ENCODE measurements at places on chromosomes 13 and 19.

DNA sequence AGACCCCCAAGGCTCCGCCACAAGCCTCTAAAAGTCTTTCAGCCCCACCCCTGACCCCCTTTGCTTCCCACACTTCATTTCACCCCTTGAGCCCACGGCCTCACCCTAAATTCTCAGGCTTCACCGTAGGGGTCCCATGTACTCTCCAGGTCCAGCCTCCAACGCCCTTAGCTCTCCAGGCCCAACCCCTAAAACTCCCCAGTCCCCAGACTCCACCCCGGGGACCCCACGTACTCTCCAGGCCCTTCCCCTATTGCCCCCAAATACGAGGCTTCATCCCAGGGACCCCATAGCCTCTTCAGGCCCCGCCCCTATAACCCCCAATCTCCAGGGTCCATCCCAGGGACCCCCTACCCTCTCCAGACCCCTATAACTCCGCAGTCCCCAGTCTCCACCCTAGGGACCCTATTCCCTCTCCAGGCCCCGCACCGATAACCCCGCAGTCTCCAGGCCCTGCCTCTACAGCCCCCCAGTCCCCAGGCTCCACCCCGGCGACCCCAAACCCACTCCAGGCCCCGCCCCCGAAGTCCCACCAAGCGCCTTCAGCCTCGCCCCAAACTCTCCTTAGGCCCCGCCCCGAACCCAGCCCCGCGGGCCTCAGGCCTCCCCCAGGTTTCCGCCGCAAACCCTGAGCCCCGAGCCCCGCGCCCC, 619 bp downstream of the MED16 start:
- DNase-seq, result no peak

- no peak for DNase-seq
Measured at GRCh38 chr19:15442142-15442920, 7.4 kb downstream of the WIZ start.

GRCh38 chr19:4867534-4868285, at the start of gene PLIN3:
PLIN3 (minus strand) TSS chr19:4867667; CDS start chr19:4861394, 6,273 bp downstream.
- peak; percentile 98 for DNase-seq

GRCh38 chr13:27708325-27708724, 84.0 kb upstream of the GSX1 start:
- no peak for DNase-seq

- DNase-seq, result no peak
Measured at GRCh38 chr19:36950335-36951119, 34.4 kb downstream of the ZNF568 start.

DNA sequence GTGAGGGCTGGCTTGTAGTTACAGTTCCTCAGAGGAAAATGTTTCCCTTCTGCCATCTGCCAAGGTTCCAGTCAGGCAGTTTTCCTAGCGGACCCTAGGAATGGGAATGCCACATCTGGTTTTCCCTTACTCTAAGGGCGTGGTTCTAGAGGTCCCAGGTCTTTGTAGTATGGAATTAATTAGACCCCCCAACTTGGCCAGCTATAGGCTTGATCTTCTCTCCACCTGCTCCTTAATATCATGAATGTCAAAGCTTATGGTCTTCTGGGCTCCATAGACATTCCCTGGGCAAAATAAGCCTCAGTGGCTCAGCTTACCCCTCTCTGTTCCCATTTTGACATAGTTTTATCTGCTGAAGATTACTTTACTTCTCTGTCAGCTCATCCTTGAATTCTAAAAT, 70.0 kb downstream of the ZNF568 start:
- no peak for DNase-seq

DNA sequence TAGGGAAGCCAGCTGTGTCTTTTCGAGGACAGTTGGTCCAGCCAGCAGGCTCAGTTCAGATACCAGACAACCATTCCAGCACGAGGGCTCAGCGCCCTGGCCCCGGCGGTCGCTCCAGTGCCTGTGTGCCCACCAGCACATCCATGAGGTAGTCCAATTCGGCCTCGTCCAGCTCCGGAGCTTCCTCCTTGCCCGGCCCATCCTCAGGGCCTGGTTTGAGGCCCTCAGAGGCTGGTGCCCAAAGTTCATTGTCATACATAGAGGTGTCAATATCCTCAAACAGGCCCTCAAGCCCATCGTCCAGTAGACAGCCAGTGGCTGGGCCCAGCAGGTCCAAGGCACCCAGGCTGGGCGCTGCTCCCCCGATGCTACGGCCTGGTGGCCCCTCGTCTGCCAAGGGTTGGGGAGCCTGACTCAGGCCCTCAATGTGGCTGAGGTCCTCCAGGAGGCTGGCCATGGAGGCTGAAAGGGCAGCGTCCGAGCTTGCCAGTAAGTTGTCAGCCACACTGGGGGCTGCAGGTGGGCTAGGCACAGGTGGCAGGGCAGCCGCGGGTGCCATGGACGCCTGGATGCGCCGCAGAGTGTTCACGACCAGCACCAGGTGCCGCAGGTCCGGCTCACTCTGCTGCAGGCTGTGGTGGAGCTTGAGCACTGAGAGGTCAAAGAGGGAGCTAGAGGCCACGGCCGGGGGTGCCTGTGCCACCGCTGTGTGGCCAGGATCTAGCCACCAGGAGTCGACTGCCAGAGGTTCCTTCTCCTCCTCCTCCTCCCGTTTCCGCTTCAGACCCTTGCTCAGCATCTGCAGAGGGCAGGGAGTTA, 2.8 kb downstream of the SERTAD1 start:
- DNase-seq, result no peak

DNA sequence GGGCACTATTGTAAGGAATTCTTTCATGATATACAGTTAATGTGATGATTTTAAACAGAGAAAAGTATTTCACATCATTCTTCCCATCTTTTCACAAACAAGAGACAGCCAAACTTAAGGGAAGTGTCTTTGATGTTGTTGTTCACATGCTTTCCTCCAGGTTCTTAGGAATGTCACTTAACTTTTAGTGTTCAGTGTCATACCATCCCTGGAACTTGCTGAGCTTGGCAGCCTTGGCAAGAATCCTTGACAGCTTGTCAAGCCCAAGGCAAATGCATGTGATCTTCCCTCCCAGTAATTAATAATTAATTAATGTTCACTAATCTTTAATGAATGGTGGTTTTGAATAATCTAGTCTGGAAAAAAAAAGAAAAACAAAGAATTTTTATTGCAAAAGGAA, 727.9 kb upstream of the PRR20A start:
- no peak for DNase-seq
